ENCODE measurements at places on chromosomes 4 and X.

DNA sequence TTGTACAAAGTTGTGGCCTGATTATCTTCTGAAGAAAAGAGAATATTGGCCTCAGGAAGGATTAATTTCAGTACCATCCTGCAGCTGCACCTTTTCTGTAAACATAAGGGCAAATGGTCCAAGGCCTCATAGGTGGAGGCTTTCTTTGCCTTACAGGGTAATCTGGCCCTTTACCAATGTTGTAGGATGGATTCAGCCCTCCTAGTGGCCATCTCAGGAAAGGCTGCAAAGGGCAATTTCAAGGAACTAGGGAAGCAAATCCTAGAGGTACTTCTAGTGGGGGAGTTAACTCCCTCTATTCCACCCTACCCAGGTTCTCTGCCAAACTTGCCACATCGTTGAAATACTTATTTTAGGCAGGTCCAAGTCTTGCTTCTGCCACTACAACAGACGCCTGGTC is 57.6 kb downstream of the UGT2B11 start:
- H3K4me1 ChIP-seq, result no peaks in the 10 kb centered on the region
- H3K27ac ChIP-seq, result no peak overlapping the region
- H3K4me3 ChIP-seq, result no peak overlapping the region
- no peaks in the 10 kb centered on the region for H3K27me3 ChIP-seq
- DNase-seq, result no peak
- no peaks in the 10 kb centered on the region for H3K36me3 ChIP-seq

DNA sequence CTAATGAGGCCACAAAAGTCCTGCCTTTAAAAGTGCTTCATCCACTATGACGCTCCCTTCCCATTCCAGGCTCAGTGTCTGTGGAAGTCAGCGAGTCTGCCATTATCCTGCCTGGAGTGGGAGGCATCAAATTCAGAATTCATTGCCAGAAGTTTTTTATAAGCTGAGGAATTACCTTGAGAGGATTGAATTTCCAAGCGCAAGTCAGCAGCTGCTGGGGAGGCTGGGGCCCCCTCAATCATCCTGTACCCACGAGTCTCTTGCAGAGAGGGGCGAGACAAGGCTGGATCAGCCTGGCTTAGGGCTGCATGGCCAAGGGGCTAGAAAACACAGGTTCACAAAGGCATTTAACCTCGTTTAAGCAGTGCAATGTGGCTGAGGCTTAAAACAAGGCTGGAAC is 170.5 kb upstream of the NOCT start:
- no peaks in the 10 kb centered on the region for H3K36me3 ChIP-seq
- peaks cover 18% of the 10 kb centered on the region for H3K27me3 ChIP-seq
- no peak overlapping the region for H3K4me3 ChIP-seq

DNA sequence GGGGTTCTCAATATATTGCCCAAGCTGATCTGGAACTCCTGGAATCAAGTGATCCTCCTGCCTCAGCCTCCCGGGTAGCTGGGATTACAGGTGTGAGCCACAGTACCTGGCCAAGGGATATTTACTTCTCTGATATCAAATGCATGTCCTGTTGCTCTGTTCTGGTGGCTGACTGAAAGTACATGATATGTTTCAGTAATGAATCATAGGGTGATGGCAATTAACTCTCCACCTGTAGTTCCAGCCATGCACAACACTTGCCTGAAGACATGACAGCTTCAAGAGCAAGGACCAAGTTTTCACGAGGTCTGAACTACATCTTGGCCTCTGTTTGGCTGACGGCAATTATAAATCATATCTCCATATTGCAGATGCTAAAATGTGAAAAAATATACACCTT is 9.1 kb downstream of the ZCCHC4 start:
- peak overlapping the region; percentile 65 for H3K4me3 ChIP-seq
- H3K36me3 ChIP-seq, result peaks cover 64% of the 10 kb centered on the region
- peak overlapping the region; percentile 98 for H3K27ac ChIP-seq
- H3K27me3 ChIP-seq, result no peaks in the 10 kb centered on the region
- peaks cover 50% of the 10 kb centered on the region for H3K4me1 ChIP-seq

DNA sequence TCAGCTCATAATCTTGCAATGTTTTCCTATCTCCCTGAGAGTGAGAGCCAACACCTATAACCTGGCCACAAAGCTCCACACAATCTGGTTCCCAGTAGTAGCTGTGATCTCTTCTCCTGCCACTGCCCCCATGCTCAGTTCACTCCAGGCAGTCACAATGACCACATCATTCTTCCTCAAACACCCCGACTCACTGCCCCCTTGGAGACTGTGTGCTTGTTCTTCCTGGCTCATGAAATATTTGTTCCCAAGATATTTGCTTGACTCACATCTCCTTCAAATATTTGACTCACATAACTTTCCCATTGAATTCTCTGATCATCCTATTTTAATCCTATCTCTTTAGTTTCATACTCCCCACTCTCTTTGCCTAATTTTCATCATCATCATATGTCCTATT is 173.7 kb downstream of the AREG start:
- no peak overlapping the region for H3K27ac ChIP-seq
- H3K4me3 ChIP-seq, result no peak overlapping the region
- H3K4me1 ChIP-seq, result no peaks in the 10 kb centered on the region
- H3K36me3 ChIP-seq, result no peaks in the 10 kb centered on the region

- H3K27ac ChIP-seq, result no peak overlapping the region
- H3K4me1 ChIP-seq, result no peaks in the 10 kb centered on the region
- H3K27me3 ChIP-seq, result no peaks in the 10 kb centered on the region
- H3K4me3 ChIP-seq, result no peak overlapping the region
Measured at GRCh38 chr4:161254375-161254774, 909.4 kb downstream of the FSTL5 start.

GRCh38 chr4:19224820-19225219 is 1026.9 kb upstream of the SLIT2 start:
- no peaks in the 10 kb centered on the region for H3K36me3 ChIP-seq
- DNase-seq, result no peak
- no peaks in the 10 kb centered on the region for H3K4me1 ChIP-seq
- no peaks in the 10 kb centered on the region for H3K27me3 ChIP-seq

- peak; percentile 45 for DNase-seq
- H3K4me3 ChIP-seq, result no peak overlapping the region
- peaks cover 6% of the 10 kb centered on the region for H3K27me3 ChIP-seq
- H3K4me1 ChIP-seq, result peaks cover 8% of the 10 kb centered on the region
Measured at GRCh38 chrX:115940888-115941332, 229.6 kb upstream of the AGTR2 start.

DNA sequence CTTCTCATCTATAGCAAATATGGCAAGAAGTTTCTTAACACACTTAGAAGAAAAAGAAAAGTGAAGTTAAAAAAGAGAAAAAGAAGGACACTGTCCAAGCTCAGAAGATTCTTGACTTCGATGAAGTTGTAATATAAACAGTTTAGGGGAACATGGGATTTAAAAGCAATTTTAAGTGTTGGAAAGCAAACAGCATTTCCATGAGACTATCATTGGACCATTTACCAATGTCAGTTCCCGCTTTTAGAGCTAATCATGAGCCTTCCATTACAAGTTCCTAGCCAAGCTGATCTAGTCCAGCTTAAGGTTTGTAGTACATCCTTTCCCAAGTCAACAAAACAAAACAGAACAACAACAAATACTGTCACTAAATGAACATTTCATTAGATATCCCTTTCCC is 45.1 kb upstream of the FGF2 start:
- no peak for DNase-seq
- H3K27ac ChIP-seq, result no peak overlapping the region
- no peaks in the 10 kb centered on the region for H3K36me3 ChIP-seq
- H3K4me3 ChIP-seq, result no peak overlapping the region
- H3K27me3 ChIP-seq, result peaks cover 18% of the 10 kb centered on the region

DNA sequence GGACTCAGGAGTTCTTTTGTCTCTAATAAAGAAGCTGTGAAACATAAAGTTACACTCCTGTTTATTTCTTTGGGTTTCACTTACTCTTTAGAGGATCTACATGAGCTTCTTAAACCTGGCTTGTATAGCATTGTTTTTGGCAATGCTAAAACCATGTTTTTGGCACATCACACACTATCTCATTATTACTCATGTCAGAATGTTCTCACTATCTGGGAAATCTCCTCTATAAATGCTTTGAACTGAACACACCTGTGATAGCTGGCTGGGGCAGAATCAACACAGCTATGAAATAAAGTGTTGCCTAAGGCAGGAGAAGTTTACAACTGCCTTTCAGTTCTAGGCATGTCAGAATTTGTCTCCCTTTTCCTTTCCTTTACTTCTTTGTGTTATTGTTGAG is 52.6 kb downstream of the SULT1B1 start:
- no peaks in the 10 kb centered on the region for H3K27me3 ChIP-seq
- H3K4me3 ChIP-seq, result no peak overlapping the region
- no peak for DNase-seq
- H3K36me3 ChIP-seq, result no peaks in the 10 kb centered on the region
- no peak overlapping the region for H3K27ac ChIP-seq

GRCh38 chrX:111445485-111445884 is 33.5 kb upstream of the DCX start:
- no peak for DNase-seq
- H3K27me3 ChIP-seq, result peaks cover 53% of the 10 kb centered on the region
- no peak overlapping the region for H3K27ac ChIP-seq
- no peak overlapping the region for H3K4me3 ChIP-seq
- no peaks in the 10 kb centered on the region for H3K36me3 ChIP-seq
- H3K4me1 ChIP-seq, result no peaks in the 10 kb centered on the region

GRCh38 chr4:107792711-107793110 is 32.0 kb upstream of the SGMS2 start:
- no peak overlapping the region for H3K27ac ChIP-seq
- H3K4me3 ChIP-seq, result no peak overlapping the region

DNA sequence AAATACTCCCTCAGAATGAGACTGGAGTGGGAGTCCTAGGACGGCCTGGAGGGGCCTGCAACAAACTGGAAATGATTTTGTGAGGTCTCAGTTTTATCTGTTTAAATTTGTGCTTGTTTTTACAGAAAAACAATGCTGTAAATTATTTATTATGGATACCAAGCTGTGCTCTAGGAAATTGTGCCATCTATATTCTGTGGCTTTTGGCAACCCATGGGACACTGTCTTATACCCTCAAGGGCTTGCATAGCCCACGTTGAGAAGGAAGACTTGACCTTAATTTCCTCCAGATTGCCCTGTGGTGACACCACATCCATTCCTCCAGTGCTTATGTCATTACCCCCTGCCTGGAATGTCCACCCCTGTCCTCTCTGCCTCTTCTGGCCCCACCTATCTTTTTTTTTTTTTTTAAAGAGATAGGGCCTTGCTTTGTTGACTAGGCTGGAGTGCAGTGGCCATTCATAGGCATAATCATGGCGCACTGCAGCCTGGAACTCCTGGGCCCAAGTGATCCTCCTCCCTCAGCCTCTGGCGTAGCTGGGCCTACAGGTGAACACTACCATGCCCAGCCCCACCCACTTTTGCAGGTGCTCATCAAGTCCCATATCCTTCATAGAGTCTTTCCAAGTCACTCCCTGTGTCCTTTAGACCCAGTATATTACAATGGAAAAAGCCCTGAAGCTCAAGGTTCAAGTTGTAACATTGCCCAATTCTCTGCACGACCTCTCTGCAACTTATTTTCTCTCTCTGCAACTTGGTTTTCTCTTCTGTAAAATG is 77.4 kb downstream of the HPRT1 start:
- H3K27ac ChIP-seq, result no peak overlapping the region
- H3K4me1 ChIP-seq, result no peaks in the 10 kb centered on the region

DNA sequence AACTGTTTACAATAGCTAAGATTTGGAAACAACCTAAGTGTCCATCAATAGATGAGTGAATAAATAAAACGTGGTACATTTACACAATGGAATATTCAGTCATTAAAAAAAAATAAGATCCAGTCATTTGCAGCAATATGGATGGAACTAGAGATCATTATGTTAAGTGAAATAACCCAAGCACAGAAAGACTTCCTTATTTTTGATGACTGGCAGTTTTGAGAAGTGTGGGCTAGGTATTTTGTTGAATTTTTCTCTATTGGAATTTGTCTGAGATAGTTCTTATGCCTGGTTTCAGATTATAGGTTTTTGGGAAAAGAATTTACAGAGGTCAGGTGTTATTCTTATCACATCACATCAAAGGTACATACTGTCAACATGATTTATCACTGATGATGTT is 293.8 kb upstream of the ARSJ start:
- peaks cover 5% of the 10 kb centered on the region for H3K27me3 ChIP-seq
- no peaks in the 10 kb centered on the region for H3K36me3 ChIP-seq
- no peak overlapping the region for H3K27ac ChIP-seq
- no peak for DNase-seq

- H3K4me3 ChIP-seq, result no peak overlapping the region
- H3K4me1 ChIP-seq, result no peaks in the 10 kb centered on the region
- H3K36me3 ChIP-seq, result no peaks in the 10 kb centered on the region
- peaks cover 11% of the 10 kb centered on the region for H3K27me3 ChIP-seq
- H3K27ac ChIP-seq, result no peak overlapping the region
Measured at GRCh38 chrX:150270622-150271021, 92.5 kb upstream of the MAMLD1 start.

- H3K4me3 ChIP-seq, result no peak overlapping the region
- H3K27ac ChIP-seq, result no peak overlapping the region
- no peaks in the 10 kb centered on the region for H3K27me3 ChIP-seq
- no peak for DNase-seq
Measured at GRCh38 chr4:83387012-83387411, 52.4 kb upstream of the HPSE start.
